Left colon (tissue), 2 donors: ENCODE measurements at places on chromosomes 11 and 22. TPM values are rescaled to one million over a fixed set of nuclear protein-coding genes. Genes with fewer than 3 reads are reported as not detected.

DNA sequence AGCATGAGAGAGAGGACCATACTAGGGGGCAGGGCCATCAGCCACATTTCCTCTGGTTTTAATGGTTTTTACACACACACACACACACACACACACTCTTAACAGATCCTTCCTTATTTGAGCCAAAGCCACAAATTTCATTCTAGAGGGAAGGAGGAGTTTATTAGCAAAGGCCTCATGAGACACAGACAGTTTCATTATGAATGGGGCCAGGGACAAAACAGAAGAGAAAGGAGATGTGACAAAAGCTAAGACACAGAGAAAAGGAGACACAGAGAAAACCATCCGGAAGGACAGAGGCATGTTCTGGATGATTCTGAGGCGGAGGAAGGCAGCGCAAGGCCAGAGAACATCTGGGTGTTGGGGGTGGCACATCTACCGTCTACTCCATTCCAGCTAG lies 32.2 kb upstream of the ARFGAP3 start:
- no peak for DNase-seq

OR8I2 gene
- not detected for total RNA-seq

- DNase-seq = no peak
These were observed 127.0 kb upstream of the SERPIND1 start for GRCh38 chr22:20646906-20647305.

DNA sequence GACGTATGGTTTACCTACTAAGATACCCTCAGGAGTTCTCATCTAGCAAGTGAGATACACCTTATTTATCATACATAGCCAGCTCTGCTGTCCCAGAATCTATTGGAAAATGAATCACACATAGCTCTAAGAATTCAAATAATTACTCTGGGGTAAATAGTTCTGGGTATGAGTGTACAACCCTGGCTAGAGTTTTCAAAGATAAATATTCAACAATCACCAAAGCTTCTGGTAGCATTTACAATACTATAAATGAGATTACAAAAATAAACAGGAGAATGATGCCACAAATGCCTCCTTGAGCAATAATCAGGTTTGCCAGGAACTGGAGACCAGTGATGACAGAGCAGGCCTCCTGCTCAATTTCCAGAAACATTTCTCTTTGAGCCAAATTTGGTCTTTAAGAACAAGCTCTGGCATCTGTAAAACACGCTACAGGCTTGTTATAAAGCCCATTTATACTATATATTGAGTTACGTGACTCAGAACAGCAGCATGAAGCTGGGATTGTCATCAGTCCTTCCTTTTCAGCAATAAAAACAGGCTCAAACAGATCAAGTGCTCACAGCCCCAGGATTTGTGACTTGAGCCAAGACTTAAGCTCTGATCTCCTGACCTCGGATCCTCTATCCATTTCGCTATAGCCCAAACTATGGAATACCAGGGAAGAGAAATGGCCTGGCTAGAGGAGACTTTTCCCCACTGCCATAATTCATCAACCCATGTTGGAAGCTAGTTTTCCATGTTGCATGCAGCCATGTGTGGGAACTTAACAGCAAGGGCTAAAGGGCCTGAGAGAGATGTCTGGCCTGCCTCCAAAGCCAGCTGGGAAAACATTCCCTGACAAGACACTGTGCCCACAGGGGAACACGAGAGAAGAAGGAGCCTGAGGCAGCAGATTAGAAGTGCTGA lies 19.7 kb downstream of the RAB30 start:
- DNase-seq = no peak

TMEM191B gene
- total RNA-seq = 2.1 TPM

DNA sequence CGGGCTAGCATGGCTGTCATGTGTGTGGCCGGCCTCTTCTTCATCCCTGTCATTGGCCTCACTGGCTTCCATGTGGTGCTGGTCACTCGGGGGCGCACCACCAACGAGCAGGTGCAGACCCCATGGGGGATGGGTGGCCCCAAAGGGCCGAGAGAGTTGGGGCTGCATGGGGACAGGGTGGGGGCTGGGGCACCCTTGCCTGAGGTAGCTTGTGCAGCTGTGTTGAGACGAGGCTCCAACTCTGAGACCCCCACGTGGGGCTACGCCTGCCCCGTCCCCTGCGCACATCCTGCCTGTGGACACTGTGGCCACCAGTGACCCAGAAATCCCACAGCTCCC lies 8.5 kb downstream of the ZDHHC8 start:
- no peak for DNase-seq

GRCh38 chr11:93969925-93970922 lies 50.9 kb upstream of the HEPHL1 start:
- no peak for DNase-seq

- DNase-seq = peak; percentile 6
These were observed 71.7 kb downstream of the RAB38 start for GRCh38 chr11:88103337-88104206.

DNA sequence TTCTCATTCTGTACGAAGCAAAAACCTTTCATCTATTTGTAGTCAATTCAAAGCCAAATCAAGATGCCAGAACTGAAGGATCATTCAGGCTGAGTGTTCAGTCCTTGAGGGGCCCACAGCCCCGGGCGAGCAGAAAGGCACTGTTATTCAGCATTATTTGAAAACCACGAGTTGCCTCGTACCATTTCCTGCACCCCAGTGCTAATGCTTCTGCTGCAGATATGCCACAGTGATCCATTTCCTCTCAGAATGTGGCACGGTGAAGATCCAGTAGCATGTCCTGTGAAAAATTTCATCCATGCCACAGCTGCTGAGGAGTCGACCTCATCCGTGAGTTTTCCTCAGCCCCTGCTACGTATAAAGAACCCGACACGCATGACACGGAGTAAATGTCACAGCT lies 85.4 kb downstream of the OSBP2 start:
- no peak for DNase-seq

OR10D3 gene
- total RNA-seq = not detected

DNA sequence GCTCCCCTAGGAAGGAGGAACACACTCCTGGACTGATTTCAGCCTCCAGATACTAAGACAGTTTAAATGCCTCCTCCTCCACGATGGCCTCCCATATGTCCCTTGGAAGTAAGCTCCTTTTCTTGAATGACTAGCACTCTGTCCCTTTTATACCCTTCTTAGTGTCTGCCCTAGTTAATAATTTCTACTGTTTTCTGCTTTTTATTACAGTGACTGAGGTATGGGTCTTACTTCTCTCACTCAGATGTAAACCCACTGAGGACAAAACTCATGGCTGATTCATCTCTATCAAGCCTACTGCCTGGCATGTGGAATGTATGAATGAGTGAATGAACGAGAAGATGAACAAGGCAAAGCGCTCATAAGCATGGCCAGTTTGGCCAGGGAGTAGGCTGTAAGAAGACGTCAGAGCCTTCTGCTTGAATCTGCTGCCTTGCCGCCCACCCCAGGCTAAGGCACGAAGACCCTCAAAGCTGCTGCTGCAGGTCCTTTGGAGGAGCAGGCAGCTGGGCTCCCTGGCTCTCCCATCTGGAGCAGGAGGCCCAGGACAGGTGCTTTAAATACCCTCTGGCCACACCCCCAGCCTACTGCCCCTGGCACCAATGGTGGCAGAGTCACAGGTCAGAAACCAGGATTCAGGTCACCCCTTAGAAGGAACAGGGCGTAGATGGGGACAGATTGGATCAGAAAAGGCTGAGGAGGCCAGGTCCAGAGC lies 8.2 kb upstream of the PGA3 start:
- DNase-seq = no peak

DNA sequence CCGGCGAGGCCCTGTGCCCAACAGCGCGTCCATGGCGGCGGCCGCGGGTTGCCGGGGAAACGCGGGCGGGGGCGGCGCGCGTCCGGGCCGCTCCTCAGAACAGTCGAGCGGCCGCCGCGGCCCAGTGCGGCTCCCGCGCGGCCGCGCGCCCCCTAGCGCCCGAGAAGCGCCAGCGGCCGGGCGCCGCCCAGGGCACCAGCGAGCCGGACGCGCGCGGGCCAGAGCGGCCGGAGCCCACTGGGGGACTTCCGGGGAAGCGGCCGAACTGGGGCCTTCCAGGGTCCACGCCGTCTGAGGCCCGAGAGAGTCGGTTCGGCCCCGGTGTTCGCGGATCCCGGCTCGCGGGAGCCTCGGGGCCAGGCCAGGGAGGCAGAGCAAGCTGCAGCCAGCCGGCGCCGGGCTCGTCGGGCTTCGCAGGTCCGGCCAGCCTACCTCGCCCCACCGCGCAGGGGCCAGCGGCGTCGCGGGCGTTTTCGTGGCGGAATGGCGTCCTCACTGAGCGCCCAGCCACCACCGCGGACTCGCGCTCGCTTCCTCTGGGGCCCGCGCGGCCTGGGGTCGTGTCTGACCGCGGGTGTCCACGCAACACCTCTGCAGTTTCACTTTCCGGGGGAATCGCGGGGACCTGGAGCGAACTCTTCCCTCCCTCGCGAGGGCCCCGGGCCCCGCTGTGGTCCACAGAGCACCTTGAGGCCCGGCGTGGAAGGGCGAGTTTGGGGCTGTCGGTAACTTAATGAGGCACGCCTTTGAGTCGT lies at the start of gene DENND6B:
TSS of gene DENND6B (minus strand) at position 57 of the 755 bp plus-strand sequence. CDS start at position 33, 24 bp downstream.
- peak; percentile 82 for DNase-seq

DNA sequence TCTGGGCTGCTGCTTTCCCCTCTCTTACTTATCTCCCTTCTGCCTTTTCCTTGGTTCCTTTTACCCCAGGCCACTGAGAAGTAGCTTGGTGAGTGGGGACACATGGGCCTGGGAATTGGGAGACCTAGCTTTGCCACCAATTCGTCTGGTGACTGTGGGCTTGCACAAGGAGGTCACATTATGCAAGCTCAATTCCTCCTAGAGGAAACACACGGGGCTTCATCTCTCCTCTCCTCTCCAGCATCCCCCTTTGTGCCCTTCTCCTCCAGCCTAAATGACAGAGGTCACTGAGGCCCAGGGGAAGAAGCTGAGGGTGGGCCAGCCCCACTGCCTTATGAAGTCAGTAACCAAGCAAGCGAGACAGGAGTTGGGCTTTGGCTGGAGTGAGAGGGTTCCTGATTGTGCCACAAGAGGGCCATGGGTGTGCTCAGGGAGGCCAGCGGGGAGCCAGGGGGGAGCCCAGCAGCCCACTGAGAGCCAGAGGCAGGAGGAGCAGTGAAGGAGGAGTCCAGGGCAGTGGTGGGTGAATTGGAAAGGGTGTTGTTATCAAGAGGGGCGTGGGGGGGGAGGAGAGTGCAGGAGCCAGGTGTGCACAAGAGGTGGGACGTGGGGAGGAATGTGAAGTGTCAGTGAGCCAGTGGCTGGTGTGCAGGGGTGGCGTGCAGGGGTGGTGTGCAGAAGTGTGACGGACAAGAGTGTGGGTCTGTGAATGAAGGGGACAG lies 2.0 kb downstream of the CLCF1 start:
- peak; percentile 57 for DNase-seq

OR52I1 gene
- total RNA-seq = not detected
